Effector CD4-positive, alpha-beta T cell (primary cell): ENCODE measurements at places on chromosomes 16 and 17.

DNA sequence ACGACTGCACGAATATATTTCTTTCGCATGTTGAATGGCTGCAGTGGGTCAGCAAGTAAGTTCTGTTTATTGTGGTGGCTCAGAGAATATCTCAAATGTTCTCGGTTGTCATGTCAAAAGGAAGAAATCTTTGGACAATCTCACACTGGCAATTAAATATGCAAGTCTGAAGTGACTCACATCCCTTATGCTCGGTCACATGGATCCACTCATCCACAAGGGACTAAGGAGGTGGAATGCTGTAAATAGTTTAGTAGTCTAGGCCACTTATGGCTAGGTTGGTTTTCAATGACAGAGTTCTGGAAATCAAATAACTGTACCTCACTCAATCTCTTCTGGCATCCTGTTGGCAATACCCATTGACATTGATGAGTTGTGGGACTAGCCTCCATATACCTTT, 33.0 kb upstream of the PMP22 start:
- no peak for DNase-seq

DNA sequence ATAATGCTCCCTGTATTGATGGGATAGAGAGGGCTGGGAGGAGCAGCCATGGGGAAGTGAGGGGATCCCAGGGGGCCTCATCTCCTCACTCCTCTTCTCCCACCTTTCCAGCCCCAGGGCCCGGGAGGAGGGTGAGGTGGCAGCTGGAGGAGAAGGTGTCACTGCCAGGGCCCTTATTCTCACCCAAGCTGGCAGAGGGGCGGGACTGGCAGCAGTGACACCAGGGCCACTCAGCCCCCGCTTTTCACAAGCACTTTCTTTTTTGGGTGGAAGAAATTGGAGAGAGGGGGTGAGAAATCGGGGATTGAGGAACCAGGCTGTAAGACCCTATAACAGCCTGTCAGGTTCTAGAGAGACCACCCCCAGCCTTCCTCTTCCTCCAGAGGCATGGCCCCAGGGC, 2.4 kb upstream of the TBX21 start:
- DNase-seq: no peak

DNA sequence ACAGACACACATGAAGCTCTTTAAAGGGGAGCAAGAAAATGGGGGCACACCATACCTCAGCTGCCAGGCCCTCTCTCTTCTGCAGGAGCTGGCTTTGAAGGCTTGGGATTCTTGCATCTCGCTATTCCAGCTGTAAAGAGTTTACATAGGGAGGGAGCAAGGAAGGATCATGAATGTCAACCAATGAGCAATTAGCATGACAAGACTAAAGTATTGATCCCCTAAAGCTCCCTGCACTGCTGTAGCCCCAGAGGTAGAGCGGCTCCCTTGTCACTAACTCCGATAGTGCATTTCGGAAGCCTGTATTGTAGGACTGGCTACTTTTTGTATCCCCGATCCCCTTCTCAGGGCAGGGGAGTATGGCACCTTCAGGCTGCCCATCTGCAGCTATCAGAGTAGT, 113.4 kb upstream of the PMFBP1 start:
- DNase-seq: no peak

DNA sequence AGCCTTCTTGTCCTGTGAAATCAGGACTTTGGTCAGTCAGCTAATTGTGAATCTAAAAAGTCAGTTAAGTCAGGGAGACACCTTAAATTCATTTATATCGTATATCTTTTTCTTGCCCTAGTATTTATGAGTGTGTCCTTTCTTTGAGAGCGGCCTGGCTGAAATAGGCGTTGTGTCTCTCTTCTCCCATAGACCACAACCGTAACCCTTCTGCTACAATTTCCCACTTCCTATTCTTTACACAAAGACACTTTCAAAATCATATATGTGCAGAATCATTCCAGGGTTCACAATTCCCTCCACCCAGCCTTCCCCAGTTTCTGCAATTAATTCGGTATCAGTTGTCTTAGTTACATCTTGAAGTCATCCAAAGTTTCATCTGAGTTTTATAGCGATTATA, 14.0 kb upstream of the COTL1 start:
- DNase-seq: no peak

- DNase-seq: no peak
Observed at GRCh38 chr16:3821184-3821583, 59.3 kb downstream of the CREBBP start.

GRCh38 chr16:27492588-27492979, 57.1 kb downstream of the GTF3C1 start:
- DNase-seq: no peak

DNA sequence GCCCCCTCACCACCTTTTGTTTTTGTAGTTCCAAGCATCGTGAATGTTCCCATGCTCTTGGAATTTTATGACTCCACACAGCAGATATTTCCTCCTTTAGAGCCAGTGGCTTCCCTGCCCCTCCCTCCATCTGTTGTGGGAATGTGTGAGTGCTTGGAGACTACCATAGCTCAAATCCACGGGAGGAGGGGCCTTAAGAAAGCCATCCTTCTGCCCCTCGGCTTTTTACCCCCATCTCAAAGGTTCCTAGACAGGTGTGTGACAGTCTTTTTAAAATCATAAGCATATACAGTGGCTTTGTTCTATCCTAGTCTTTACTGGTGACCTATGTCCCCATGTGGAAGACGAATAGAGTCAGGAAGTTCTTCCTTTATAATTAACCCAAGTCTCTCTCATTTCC, 47.2 kb downstream of the YPEL2 start:
- DNase-seq: no peak

DNA sequence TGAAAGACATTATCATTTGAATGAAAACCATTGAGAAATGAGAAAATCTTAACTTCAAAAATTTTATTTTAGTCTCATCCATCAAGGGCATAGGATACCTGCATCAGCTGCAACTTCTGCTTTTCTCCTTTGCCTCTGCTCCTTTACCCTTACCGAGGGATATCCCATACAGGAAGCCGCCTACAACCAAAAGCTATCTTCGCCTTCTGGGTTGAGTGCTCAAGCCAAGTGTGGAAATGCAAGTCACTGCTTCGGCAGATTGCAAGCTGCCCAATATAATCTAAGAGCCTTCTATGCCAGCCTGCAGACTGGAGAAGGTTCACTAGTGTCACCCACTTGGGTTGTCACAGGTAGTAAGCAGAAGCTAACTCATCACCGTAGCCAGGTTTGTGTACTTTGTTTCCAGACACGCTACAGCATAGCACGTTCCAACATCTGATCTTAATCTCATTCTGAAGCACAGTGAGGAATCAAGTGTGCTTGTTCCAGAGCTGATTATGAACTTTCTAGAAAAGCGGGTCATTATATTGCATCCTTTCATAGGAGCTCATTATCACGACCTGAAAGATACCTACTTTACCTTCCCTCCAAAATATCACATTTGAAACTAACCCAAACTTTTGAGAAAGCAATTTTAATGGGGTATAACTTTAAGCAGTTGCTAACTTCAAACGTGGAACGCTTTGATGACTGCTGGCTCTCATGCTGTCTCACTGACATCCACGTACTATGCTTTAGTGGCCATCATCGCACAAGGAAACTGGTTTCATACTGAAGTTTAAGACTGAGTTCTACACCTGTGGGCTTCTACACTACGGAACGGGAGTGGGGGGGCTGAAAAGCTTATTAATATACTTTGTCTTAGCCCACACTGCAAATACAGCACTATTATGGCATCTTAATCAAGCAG, 8.0 kb upstream of the UNK start:
- peak; percentile 32 for DNase-seq

DNA sequence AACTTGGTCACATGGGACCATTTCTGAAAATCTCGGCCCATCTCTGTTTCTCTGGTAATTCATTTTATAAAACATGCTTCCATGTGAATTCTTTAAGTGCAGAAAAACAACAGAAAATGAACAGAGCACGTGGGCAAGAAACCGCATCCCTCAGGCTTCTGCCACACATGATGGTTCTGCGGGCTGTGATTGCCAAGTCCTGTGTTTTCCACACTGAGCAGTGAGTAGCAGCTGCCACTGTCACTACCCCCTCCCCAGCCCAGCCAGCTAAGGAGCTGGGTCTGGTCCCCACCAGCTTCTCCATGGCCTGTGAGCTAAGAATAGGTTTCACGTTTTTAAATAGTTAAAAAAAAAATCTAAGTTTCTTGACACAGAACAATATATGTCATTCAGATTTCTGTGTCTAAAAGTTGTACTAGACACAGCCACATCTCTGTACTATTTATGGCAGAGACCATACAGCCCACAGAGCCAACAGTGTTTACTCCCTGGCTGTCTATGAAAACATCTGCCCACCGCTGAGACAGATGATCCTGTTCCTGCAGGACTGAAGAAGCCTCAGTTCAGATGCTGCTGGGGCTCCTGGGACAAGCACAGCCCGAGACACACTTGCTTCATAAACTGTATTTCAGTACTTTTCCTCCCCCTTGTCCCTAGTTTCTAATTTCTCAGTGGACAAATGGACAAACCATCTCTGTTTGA, 41.5 kb downstream of the USP22 start:
- no peak for DNase-seq

GRCh38 chr16:1528921-1529537, 4.4 kb upstream of the TMEM204 start:
- no peak for DNase-seq
